Naive thymus-derived CD8-positive, alpha-beta T cell (primary cell): ENCODE measurements at places on chromosomes 7 and 10. TPM values are rescaled to one million over a fixed set of nuclear protein-coding genes. Genes with fewer than 3 reads are reported as not detected.

The CYP3A7 gene
- polyA plus RNA-seq, result not detected

The EBLN1 gene
- polyA plus RNA-seq, result not detected

The CD36 gene
- polyA plus RNA-seq, result 0.49 TPM

The DYNC1I1 gene
- not detected for polyA plus RNA-seq

The ATP6V0A4 gene
- polyA plus RNA-seq, result not detected

The SLC25A40 gene
- 9.0 TPM for polyA plus RNA-seq

The MYO1G gene
- polyA plus RNA-seq, result 73.8 TPM

The FZD8 gene
- polyA plus RNA-seq, result not detected

The TPST1 gene
- polyA plus RNA-seq, result 6.7 TPM

- no peak overlapping the region for H3K4me3 ChIP-seq
- H3K27me3 ChIP-seq, result no peaks in the 10 kb centered on the region
- H3K4me1 ChIP-seq, result peaks cover 6% of the 10 kb centered on the region
- H3K36me3 ChIP-seq, result no peaks in the 10 kb centered on the region
- no peak overlapping the region for H3K27ac ChIP-seq
Measured at GRCh38 chr7:2564970-2565540, 6.3 kb downstream of the IQCE start.

DNA sequence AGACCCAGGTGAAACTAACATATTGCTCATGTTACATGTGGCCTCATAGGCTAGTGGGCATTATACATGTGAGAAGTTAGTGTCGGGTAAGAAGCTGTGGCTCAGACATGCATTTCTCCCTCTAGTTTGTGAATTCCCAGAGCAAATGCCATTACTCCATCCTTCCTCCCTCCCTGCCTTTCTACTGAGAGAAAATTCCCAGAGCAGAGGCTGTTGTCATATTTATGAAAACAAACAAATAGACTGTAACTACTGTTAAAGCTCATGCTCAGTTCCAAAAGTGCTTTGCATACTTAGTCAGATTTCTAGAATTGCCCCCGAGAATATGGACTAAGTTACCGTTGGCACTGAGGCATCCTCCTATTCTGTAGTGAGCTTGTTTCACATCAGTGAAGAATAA lies 29.0 kb downstream of the ZNRF2 start:
- no peaks in the 10 kb centered on the region for H3K36me3 ChIP-seq
- H3K4me3 ChIP-seq, result no peak overlapping the region
- no peak for DNase-seq
- no peaks in the 10 kb centered on the region for H3K27me3 ChIP-seq

DNA sequence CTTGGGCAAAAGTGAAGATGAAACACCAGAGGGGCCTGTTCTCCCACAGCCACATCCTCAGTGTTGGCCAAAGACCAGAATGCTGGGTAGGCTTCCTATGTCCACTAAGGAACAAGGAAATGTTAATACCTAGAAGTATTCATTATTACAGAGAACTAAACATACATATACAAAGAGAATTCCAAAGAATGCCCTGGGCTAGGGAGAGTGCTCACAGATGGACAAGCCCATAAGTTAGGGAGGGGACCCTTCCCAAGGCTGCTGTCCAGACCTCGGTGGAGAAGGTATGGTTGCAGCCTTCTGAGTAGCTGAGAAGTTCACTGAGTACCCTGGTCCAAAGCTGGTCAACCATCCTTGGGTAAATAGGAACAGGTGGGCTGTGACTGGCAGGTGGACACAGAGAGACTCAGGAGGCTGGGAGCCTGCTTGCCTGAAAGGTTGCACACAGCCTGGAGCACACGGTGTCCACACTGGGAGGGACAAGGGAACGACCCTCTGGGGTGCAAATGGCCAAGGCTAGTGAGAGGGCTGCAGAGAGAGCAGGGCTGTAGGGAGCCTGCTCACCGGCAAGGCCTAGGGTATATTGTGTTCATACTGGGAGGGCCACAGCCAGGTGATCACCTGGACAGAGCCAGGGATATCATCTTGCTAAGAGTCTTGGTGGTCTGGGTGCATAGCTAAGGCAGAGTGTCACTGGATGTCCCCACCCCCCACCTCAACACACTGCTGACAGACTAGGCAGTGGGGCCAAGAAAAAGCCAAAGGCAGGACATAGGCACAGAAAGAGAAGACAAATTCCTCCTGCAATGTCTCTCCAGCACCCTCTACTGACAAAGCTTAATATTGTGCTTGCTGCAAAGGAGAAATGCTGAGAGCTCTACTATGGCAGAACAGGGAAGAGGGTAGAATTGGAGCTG lies 40.3 kb downstream of the CPVL start:
- H3K36me3 ChIP-seq, result no peaks in the 10 kb centered on the region
- no peak overlapping the region for H3K27ac ChIP-seq
- H3K27me3 ChIP-seq, result no peaks in the 10 kb centered on the region
- no peak for DNase-seq

DNA sequence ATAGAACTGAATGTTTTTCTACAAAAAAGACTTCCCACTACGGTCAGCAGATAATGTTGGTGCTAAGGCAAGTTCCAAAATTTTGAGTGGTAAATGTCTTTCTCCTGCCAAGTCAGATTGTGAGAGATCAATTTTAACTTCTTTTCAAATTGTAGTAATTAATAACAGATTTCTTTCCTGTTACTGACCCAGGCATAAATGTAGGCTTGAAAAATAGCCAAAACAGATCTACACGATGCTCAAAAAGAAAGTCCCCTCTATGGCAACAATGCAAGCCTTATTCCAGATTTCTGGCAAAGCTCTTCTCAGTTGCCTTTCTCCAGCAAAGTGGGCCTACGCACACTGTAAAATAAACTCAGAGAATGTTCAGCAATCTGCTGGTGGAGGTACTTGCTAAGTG lies 641.0 kb upstream of the NRP1 start:
- no peaks in the 10 kb centered on the region for H3K4me1 ChIP-seq
- no peak overlapping the region for H3K4me3 ChIP-seq
- peaks cover 9% of the 10 kb centered on the region for H3K27me3 ChIP-seq
- H3K36me3 ChIP-seq, result no peaks in the 10 kb centered on the region

DNA sequence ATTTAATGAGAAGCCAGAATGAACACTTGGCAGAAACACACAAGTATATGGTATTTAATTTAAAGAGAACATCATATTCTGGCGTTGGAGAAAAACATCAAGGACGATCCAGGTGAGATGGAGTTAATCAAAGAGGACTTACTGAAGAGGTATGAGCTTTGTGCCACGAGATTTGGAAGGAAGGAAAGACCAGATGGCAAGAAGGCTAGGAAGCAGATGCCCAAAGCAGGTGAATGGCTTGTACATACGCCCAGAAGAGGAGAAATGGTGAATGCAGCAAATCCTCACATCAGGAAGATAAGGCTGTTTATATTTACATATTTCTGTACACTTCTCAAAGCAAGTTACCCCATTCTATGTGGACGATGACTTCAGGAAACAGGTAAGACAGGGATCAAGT lies 163.9 kb upstream of the PLXNA4 start:
- H3K27ac ChIP-seq, result no peak overlapping the region
- H3K4me1 ChIP-seq, result no peaks in the 10 kb centered on the region
- H3K27me3 ChIP-seq, result no peaks in the 10 kb centered on the region
- no peak overlapping the region for H3K4me3 ChIP-seq

- no peaks in the 10 kb centered on the region for H3K36me3 ChIP-seq
- H3K27me3 ChIP-seq, result no peaks in the 10 kb centered on the region
- DNase-seq, result no peak
- H3K4me3 ChIP-seq, result no peak overlapping the region
- H3K27ac ChIP-seq, result no peak overlapping the region
- no peaks in the 10 kb centered on the region for H3K4me1 ChIP-seq
Measured at GRCh38 chr7:117715784-117716445, 157.3 kb downstream of the CTTNBP2 start.

- H3K27me3 ChIP-seq, result peaks cover 1% of the 10 kb centered on the region
- H3K36me3 ChIP-seq, result peaks cover 23% of the 10 kb centered on the region
- peak overlapping the region; percentile 99 for H3K4me3 ChIP-seq
- H3K27ac ChIP-seq, result peak overlapping the region; percentile 97
- DNase-seq, result peak; percentile 63
Measured at GRCh38 chr7:43583424-43584194, 701 bp downstream of the STK17A start.

- DNase-seq, result no peak
- H3K27me3 ChIP-seq, result peaks cover 10% of the 10 kb centered on the region
- H3K36me3 ChIP-seq, result no peaks in the 10 kb centered on the region
- no peaks in the 10 kb centered on the region for H3K4me1 ChIP-seq
- H3K4me3 ChIP-seq, result no peak overlapping the region
Measured at GRCh38 chr7:26444555-26444954, 152.9 kb downstream of the SNX10 start.

DNA sequence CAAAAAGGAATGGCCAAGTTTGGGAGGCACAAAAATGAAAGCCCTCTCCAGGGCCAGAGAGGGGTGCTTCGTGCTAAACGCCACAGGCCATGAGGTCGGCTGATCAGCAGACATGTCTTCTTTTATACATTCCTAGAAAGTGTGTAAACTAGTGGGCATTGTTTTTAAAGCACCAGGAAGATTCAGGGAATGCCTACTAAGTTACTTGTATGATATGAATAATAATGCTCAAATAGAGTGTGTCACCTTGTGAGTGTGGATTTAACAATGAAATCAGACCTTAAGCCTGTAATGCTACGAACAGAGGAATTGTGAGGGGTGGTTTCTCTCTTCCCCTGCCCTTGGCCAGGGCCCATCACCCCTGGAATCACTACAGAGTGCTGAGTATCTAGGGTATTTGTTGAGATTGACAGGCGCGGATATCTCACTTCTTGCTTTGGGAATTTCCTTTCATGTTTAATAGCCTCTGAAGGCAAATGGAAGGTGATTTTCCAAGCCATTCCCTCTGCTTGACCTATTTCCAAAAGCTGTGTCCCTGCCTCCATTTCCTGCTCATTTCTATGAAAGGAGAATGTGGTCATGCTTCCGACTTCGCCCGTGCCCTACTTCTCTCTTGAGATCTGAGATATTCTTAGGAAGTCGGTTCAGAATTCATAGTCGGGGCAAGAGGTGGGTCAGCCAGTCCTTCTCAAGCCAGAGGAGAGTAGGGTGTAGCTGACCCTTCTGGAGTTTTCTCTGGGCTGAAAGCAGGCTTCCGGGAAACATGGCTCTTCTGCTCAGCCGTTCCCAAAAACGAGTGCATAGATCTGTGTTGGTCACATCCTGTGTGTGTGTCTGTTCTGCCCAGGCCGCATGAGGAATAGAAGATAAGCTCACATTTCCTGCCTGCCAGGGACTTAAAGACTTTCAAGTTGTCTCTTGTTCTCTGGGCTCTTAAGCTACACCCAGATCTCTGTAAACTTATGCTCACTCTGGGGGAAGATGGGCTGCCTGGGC lies 167.8 kb upstream of the ITGB1 start:
- peak; percentile 39 for DNase-seq
- peaks cover 57% of the 10 kb centered on the region for H3K4me1 ChIP-seq
- H3K27ac ChIP-seq, result peak overlapping the region; percentile 97

DNA sequence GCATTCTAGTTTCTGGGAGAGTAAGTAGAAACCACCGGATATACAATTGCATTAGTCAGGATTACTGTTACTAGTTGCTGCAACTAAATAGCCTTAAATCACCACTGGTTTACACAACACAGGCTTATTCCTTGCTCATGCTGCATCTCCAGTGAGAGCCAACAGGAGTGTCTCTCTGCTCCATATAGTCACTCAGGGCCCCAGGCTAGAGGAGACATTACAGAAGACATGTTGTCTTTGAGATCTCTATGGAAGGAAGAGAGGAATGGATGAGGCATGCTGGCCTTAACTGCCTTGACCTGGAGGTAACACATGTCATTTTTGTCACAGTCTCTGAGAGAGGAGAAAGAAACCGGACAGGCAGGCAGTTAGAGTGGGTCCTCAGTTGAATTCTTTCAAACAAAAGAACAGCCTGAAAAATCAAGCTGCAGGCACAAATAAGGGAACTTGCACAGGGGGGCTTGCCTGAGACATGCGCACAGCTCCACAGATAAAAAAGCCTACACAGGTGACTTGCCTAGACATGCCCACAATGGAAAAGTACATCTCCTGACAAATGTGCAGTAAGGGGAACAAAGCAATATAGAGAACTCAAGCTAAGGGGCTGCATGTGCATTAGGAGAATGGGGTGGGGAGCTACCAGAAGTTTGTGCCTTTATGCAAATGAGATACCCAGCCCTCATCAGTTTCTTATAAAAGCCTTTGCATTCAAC lies 348.0 kb downstream of the TYW1 start:
- H3K36me3 ChIP-seq, result peaks cover 50% of the 10 kb centered on the region
- no peak overlapping the region for H3K4me3 ChIP-seq
- H3K27me3 ChIP-seq, result no peaks in the 10 kb centered on the region

DNA sequence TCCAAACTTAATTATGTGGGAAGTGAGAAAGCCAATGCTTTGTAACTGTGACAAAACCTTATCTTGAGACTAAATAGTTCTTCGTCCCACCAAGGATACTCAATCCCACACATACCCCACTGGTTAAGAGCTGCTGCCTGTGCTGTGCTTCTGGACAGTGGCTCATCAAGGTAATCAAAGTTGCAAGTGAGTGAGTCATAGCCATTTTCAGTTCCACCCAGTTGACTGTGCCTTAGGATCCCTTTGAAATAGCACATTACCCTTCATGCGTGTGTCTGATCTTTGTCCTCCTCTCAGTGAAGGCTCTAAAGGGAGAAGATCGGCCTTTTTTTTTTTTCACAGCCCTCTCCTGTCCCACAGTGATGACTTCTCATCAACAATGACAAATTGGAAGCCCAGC lies 706.0 kb upstream of the AUTS2 start:
- H3K27me3 ChIP-seq, result no peaks in the 10 kb centered on the region
- no peak overlapping the region for H3K27ac ChIP-seq
- H3K4me1 ChIP-seq, result no peaks in the 10 kb centered on the region
- DNase-seq, result no peak
- H3K4me3 ChIP-seq, result no peak overlapping the region

- H3K4me1 ChIP-seq, result peaks cover 22% of the 10 kb centered on the region
- H3K27ac ChIP-seq, result no peak overlapping the region
- H3K4me3 ChIP-seq, result peak overlapping the region; percentile 91
- H3K36me3 ChIP-seq, result peaks cover 9% of the 10 kb centered on the region
- no peak for DNase-seq
Measured at GRCh38 chr7:94512735-94513564, 3.3 kb downstream of the CASD1 start.

GRCh38 chr10:132311338-132311939 lies 3.7 kb upstream of the STK32C start:
- no peak for DNase-seq
- H3K4me1 ChIP-seq, result peaks cover 4% of the 10 kb centered on the region
- H3K27me3 ChIP-seq, result no peaks in the 10 kb centered on the region
- H3K36me3 ChIP-seq, result no peaks in the 10 kb centered on the region
- H3K4me3 ChIP-seq, result no peak overlapping the region

DNA sequence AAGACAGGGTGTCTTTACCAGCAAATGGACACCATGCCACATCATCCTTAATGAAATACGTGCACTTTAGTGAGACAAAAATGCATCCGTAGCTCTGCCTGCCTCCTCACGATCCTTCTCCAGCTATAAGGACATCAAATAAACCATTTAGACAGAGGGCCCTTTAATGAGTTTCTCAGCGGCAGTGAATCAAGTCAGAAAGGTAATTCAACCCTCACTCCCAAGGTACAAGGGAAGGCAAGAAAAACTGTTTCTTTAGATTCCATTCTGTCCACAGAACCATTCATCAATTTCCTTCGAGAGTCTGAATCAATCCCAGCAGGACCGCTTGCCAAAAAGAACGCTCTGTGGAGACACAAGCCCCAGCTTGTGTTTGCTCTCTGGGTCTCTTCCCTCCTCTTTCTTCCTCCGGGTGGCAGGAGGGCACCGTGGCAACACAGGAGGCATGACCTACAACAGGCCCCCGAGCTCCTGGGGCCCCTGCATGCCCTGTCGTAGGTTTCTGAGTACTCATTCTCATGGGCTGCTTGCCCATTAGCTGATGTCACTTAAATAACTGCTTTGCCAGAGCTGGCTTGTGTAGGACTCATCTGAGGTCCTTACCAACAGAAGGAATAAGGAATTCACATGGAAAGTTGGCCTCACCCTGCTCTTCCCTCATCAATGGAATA lies 297.8 kb upstream of the PRKCQ start:
- no peak overlapping the region for H3K27ac ChIP-seq
- H3K27me3 ChIP-seq, result peaks cover 23% of the 10 kb centered on the region
- no peaks in the 10 kb centered on the region for H3K36me3 ChIP-seq
- H3K4me3 ChIP-seq, result no peak overlapping the region
- no peak for DNase-seq
- no peaks in the 10 kb centered on the region for H3K4me1 ChIP-seq
